GM03348 (cell line): ENCODE measurements at places on chromosomes 4 and X.

GRCh38 chr4:2798399-2799223 is 5.7 kb downstream of the SH3BP2 start:
- DNase-seq = no peak

DNA sequence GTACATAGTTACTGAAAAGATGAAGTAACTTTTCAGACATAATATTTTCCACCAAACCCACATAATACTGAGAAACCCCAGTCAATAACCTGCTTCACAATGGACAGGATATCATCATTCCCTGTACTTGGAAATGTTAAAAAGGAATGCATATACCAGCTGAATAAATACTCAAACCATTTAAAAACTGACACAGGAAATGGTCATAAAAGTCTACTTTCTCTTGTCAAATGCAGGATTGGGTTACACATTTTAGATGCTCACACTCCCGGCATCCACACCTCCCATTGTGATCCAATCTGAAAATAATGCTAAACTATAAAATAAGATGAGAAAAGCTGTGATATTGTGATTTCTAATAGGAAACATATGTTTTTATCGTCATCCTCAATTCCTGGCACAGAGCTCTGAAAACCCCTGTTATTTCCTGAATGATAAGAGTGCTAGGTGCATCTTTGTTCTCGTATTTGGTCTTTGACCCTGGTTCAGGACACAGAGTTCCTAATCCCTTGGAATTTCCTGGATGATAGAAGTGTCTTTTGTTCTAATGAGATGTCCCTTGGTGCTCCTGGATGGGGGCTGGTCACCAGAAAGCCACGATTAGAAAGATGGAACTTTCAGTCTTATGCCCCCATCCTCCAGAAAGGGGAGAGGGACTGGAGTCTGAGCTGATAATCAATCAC is 821.3 kb downstream of the TRIML1 start:
- DNase-seq = no peak

DNA sequence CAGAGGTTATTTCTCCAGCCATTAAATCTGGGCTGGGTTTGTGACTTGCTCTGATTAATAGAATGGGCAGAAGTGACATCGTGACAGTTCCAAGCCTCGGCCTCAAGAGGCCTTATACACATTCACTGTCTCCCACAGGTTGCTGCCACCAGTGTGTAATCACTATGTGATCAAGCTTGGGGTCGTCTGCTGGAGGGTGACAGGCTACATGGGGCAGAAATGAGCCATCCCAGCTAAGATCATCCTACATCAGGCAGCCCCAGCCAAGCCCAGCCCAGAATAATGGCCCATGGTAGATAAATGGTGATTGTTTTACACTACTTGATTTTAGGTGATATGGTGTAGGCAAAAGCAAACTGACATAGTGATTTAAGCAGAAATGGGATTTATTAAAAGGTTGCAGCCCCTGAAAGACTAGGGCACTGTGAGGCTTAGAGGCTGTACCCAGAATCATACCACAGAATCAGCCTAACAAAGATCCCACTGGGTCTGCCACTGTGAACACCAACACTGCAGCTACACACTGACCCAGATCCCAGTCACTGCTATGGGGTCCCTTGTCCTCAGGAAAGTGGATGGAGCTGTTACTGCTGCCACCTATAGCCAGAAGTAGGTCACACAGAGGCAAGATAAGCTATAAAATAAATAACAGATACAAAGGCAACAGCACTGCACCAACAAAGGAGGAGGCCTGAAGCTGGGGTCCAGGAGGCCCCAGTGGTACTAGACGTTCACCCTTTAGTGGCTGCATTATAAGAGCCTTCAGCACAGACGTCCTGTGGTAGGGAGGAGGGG is 159.6 kb upstream of the RBPJ start:
- no peak for DNase-seq

DNA sequence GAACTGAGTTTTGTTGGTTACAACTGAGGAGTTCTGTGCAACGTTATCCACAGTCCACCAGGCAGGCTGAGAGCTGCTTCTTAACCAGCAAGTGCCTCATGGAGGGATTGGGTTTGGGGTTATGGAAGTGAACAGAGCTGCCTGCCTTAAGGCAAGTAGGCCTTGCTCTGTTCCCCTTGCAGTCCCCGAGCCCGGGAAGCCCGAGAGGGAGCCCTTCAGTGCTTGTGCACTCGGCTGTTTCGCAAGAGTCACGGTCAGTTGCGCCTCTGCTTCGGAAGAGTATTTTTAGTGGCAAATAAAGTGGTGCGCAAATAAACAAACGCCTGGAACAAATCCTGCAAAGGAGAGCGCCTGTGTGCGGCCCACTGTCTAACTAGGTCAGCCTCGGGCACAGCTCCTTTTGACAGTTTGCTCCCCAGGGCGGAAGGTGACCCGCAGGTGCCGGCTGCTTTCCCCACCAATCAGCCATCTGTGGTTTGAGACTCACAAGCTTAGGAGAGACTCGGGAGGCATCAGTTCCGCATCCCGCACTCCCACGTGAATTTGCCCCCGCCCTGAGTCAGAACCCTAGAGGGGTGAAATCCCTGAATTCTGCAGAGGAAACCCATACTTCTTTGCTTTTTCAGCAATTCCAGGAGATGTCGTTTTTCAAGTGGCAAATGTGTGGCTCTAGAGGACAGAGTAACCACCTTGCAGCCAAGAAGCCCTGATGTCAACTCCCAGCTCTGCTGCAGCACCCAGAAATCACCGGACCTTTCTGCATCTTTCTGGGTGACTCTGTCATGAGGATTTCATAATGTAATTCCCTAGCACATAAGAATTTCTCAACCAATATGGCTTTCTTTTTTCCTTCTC is 56.8 kb downstream of the LGI2 start:
- no peak for DNase-seq

DNA sequence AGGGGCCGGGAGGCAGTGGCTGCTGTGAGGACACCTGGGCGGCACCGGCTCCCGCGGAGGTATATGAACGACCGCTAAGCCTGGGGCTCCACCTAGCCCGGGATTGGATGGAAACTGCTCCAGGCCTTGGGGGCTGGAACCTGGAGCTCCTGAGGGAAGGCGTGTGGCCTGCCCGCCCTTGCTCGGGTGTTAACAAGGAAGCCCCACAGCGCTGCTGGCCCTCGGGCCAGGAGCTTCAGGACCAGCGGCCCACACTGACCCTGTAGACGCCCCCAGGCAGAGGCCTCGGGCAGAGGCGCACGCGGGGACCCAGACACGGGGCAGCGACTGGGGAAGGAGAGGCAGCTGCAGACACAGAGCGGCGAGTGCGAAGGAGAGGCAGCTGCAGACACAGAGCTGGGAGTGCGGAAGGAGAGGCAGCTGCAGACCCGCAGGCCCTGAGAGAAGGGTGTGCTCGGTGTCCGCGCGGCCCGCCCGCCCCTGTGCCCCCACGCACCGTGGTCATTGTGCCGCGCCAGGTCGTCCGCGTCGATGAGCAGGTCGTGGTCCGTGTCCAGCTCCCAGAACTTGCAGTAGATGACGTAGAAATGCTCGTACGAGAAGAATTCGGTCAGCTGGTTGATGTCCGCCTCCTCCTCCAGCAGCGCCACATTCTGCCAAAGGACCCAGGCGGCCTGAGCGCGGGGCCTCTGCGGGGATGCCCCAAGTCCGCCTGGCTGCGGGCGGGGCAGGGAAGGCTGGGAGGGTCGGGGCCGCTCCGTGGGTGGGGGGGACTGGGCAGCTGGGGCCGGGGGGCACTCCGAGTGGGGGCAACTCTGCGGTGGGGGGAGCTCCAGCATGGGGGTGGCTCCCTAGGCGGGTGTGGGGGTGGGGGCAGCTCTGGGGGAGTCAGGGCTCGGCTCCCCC is 26.7 kb upstream of the GTPBP6 start:
- no peak for DNase-seq

DNA sequence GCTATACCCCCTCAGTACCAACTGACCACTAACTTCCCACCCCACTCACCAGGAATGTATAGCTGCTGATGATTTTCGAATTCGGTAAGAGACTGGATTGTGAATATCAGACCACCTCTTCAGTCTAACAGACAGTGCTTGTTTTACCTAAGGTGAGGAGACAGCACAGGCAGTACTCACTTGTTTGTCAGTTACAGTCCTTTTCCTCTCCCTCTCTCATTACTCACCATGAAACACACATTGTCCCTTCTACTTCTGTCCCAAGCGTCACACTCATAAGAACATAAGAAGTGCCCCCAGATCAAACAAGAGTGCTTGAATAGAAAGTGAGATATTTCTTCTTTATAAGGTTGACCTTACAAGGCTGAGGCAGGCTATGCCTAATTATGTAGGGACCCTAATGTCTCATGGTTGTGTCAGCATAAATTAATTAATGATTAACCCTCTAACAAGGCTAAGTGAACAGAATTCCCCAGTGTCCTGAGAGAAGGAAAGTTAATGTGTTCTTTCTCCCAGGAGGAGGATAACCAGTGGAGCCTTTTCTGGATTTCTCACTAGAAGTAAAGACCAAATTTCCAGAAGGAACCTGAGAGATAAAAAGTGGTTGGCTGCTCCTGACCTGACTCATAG is 32.2 kb downstream of the ZCCHC12 start:
- DNase-seq = no peak
